GM12864 (cell line): ENCODE measurements at places on chromosomes 3 and 15.

DNA sequence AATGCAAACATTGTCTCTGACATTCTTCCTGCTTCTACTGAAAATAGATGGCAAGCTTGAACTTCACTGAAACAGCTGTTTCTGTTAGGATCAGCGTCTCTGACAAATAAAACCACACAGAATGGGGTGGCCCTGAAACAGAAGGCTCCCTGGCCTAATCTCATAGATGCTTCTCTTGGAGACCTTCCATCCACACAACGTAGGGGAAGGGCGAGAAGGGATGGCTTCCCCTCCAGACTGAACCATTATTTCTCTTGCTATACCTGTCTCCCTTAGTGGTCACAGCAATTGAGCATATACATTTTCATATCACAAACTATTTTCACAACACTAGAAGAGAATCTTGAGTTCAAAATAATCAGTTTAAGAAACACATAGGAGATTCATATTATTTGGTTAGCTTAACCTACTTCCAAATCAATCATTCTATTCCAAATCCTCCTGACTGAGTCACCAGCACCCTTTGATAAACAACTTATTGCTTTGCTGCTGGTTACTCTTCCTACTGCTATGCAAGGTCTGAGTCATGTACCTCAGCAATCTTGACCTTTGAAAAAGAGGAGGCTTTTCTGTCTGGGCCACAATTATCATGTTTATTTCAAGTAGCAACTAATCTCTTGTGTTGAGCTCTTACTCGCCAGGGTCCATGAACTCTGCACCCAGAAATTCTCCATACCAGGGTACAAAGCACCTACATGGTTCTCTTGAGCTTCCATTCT is 45.5 kb downstream of the CBLB start:
- DNase-seq, result no peak

- no peak for DNase-seq
These were observed 350.5 kb upstream of the TBL1XR1 start for GRCh38 chr3:177547711-177548350.

GRCh38 chr3:48364840-48365239 is 7.2 kb upstream of the FBXW12 start:
- DNase-seq, result no peak

DNA sequence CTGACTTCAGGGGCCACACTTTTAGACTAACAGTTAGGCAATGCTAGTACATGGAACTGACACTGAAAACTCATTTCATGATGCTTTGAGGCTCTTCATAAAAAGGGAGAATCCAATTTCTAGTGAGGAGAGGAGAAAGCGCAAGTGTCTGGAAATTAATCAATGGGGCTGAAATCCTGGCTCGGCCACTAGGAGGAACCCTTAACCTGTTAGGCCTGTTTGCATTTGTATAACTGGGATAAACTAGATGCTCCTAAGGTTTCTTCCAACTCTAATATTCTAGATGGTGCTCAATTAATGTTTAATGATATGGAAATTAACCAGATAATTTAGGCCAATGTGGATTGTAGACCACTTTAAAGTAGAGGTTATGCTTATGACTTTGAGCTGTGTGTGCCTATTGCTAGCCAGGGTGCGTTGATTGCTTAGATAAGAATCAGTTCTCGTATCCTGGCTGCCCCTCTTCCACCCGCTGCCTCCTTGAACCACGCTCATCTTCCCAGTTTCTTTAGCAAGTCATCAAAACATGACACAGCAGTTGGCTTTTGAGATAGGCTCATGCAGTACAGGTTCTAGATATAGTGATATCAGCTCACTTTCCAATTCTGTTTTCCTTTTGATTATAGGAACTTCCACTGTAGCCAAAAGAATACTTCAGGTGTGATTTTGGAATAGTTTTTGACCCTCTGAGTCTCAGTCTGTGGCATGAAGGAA is 16.8 kb upstream of the CRBN start:
- no peak for DNase-seq

GRCh38 chr15:53453253-53454105 is 306.0 kb downstream of the WDR72 start:
- DNase-seq, result no peak
